ENCODE measurements at places on chromosomes 2 and 18.

DNA sequence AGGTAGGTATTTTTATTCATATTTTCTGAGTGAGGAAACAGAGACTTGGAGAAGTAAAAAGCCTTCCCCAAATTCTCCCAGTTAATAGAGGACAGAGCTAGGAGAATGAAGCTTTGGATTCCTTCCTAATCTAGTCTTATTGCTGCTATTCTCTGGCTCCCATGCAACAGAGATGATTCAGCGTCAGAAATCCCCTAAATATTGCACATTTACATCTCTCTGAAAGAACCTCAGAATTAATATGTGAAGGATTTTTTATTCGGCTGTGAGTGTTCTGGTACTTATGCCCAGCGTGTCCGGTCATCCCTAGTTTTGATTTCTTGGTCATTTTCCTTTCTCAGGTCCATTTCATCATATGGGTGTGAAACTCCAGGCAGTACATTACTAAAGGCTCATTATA lies 91.2 kb upstream of the SESTD1 start:
- DNase-seq: no peak

DNA sequence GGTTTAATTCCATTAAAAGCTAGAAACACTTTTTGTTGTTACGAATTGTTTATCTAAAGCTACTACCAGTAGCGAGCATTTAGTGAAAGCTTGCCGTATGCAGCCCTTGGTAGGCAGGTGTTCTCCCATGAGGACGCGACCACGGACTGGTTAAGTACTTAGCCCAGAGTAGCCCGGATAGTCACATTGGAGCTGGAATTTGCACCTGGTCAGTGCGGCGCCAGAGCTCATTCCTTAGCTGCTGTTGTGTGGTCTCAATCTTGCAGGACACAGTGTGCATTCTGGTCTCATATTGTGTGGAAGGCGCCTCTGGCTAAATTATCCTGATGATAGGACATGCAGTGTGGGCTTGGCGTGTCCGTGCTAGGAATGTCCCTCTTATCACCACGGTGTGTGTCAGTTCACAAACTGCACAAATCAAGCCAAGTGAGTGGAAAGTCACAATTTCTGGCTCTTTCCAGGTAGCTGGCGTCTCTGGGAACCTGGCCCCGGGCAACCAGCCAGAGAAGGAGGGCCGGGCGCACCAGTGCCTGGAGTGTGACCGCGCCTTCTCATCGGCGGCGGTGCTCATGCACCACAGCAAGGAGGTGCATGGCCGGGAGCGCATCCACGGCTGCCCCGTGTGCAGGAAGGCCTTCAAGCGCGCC lies 133.3 kb downstream of the ZNF236 start:
- no peak for DNase-seq

DNA sequence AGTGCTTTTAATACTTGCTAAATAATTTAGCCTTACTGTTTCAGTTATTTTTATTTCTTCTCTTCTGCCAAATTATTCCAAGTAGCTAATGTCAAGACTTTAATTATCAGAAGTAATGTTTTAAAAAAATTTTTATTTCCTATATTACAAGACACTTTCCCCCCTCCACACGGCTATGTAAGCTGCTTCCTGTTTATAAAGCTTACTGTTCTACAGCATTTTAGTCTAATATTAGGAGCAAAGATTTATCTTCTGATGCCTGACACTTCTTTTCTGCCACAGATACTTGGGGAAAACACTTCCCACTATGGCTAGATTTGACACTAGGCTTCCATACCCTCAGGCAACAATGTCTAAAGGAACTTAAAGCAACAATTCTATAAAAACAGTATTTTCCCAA lies 62.3 kb downstream of the ROCK1 start:
- DNase-seq: no peak

DNA sequence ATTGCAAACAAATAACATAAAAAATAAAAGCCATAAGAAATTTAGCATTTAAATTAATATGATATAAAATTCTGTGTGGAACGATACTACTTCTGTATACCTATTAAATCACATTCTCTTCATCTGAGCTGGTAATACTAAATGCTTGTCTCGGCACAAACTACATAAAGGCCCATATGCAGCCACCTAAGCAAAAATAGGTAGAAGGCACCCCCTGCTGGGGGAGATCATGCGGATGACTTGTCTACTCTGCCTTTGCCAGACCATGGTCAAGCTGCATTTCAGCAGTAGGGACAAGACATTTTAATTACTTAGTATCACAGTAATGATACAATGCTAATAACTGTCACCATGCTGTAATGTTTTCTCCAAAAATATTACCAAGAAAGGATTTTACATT lies 108.0 kb downstream of the CDH19 start:
- peak; percentile 16 for DNase-seq

- DNase-seq: peak; percentile 6
Measured at GRCh38 chr18:44325903-44326635, 354.6 kb upstream of the SETBP1 start.

DNA sequence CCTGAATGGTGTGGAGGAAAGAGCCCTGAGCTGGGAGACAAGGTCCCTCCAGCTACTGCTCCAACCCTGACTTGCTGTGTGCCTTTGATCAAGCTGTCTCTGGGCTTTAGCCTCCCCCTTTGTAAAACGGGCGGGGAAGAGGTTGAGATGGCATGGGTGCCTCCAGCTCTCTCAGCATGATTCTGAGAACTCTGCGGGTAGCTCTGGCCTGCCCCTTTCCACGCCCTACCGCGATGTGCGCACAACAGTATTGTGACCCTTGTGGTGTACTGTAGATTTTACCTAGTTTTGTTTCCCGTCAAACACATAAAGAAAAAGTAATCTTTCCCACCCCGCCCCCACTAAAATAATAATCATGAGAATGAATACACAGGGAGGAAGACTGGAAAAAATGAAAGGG lies 5.3 kb downstream of the CD8A start:
- no peak for DNase-seq

GRCh38 chr2:108594982-108595464 lies 60.8 kb downstream of the LIMS1 start:
- DNase-seq: no peak

DNA sequence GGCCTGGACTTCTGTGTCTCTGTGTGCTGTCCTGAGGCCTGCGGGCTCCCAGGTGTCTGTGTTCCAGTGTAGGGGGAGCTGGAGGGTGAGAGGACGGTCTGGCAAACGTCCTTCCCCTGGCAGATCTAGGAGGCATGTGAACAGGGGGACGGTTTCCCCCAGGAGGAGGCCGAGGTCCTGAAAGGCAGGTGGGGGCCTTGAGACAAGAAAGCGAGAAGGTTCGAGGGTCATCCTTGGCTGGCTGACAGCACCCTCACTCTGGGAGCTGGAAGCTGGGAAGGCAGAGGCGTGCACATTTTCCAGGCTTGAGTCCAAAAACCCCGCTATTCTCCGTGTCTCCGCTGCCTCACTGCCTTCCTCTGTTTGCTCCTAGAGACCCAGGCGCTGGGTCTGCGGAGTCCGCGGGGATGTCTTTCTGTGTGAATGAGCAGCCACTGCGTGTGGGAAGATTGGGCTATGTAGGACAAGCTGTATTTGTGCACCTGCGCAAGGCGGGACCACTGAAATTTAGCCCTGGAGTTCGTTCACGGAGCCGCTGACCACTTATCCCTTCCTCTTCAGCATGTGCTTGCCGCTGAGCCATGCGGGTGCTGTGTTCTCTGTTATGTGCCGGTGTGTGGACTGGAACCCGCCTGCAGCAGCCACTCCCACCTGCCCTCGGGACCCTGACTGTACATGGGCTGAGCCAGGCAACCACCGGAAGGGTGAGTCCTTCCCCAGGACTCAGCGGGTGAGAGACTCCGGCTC lies 43.7 kb downstream of the TWIST2 start:
- DNase-seq: no peak

DNA sequence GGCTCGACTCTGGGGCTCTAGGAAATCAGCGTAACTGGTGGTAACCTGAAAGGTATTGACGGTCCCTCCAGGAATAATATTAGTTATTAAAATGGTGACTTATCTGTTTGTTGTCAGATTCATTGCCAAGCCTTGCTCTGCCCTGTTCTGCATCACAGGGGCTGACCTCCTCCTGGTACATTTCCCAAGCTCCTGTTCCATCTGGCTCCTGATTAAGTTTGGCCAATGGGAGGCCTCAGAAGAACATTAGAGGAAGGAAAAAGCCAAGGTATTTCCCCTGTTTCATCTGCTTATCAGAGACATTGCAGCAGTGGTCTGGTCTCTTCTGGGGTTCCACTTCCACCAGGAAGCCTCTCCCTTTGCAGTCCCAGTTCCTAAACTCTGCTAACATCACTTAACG lies 527.0 kb downstream of the TNS1 start:
- DNase-seq: no peak

- no peak for DNase-seq
Measured at GRCh38 chr2:7730449-7730848, 813.2 kb downstream of the RNF144A start.

- no peak for DNase-seq
Measured at GRCh38 chr2:91477731-91478672, 2786.5 kb downstream of the RPIA start.

- DNase-seq: no peak
Measured at GRCh38 chr2:80126596-80127189, 177.9 kb downstream of the LRRTM1 start.

GRCh38 chr2:200340508-200341224 lies 34.2 kb downstream of the SPATS2L start:
- DNase-seq: no peak

DNA sequence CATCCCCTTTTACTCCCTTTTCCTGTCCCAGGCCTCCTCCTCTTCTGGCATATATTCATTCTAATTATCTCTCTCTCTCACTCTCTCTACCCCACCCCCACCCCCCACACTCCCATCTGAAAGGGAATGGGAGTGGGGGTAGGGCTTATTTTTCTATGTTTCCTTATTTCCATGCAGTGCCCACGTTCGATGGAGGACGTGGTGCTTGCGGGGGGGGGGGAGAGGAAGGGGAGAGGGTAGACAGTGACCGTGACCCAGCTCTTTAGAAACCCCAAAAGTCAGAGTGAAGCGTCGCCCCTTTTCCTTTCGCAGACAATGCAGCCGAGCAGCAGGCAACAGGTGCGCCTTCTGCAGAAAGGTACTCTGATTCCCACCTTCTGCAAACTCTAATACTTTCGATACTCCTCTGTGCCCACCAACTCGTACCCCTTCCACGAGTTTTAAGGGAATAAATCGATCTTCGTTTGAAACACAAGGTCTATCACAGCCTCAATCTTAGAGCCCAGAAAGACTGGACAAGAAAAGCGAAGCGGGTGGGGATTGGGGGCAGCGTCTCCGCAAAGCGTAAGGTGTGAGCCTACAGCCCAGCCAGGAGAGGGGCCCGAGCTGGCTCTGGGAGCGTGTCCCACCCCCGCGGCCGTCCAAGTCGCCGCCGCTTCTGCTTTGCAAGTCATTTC lies 891 bp upstream of the NR4A2 start:
- no peak for DNase-seq

- no peak for DNase-seq
Measured at GRCh38 chr2:27174638-27175037, 25.8 kb downstream of the TCF23 start.

GRCh38 chr18:360676-361075 lies 92.8 kb upstream of the THOC1 start:
- DNase-seq: no peak

DNA sequence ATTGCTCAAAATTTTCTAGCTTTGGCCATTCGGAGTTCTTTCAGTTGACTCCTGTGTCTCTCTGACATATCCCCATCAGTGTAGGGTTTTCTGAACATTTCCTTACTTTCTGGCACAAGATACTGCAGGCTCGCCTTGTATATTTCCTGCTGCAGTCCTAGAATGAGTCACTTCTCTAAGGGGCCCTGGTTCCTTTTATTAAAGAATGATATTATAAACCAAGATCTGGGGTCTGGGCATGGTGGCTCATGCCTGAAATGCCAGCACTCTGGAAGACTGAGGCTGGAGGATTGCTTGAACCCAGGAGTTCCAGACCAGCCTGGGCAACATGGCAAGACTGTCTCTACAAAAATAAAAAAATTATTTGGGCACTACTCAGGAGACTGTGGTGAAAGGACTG lies 3.0 kb upstream of the RPL37A start:
- no peak for DNase-seq

All from NCI-H524 treated with DMSO at 0.1 percent for 48 hours (cell line).